ENCODE measurements at places on chromosomes 4 and X. TPM values are rescaled to one million over a fixed set of nuclear protein-coding genes. Genes with fewer than 3 reads are reported as not detected.

DNA sequence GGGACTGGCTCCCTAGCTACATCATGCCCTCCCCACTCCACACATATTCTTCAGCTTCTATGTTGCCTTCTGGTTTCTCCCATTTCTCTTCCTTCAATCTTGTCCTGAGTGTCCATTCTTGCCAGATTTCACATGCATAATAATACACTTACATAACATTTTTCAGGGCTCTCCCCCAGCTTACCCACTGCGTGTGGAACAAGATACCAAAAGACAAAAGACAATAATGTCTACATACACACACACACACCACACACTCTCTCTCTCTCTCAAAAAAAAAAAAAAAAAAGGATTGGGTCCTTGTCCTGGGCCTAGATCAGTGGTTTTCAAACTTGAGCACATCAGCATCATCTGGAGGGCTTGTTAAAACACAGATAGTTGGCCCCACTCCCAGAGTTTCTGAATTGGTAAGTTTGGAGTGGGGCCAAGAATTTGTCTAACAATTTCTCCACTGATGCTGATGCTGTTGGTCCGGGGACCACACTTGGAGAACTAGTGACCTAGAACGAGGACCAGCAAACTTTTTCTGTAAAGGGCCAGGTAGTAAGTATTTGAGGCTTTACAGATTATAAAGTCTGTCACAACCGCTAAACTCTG, 6.5 kb upstream of the SMARCA1 start:
- H3K27me3 ChIP-seq: no peaks in the 10 kb centered on the region
- H3K36me3 ChIP-seq: no peaks in the 10 kb centered on the region
- no peak overlapping the region for H3K4me3 ChIP-seq
- H3K27ac ChIP-seq: no peak overlapping the region

DNA sequence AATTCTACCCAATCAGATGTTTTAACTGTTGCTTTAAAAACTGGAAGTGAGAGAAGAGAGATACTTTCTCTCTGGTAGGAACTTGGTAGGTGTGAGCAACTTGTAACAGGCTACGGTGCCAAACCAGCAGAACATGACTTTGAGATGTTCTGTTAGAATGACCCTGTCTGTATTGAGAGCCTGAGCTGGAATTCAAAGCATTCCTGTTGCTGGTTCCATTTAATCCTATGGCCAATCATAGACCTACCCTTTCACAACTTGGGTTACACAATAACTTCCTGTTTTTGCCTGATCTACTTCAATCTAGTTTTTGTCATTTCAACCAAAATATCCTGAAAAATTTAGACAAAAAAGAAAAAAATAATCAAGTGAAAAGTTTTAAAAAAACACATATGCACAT, 1.7 kb upstream of the PRRG1 start:
- H3K27me3 ChIP-seq: no peaks in the 10 kb centered on the region
- H3K4me1 ChIP-seq: no peaks in the 10 kb centered on the region
- H3K4me3 ChIP-seq: no peak overlapping the region

FAM241A gene
- 4.4 TPM for total RNA-seq

DNA sequence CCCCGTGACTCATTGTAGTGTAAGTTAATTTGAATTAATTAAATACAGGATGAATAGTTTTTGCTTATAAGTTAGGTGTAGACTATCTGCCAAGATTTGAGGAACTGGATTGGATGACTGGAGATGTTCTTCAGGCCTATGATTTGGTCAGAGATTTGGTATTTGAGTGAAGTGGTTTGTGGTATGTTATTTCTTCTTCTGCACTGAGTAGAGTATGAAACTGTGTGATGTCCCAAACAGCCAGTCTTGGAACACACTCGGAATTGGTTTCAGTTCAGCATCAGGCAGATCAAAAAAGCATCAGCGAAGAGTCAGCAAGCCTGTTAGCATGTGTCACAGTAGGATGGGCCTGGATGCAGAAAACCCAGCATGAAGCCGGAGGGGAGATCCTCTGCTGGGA, 294.1 kb downstream of the ARHGAP10 start:
- H3K27ac ChIP-seq: no peak overlapping the region
- H3K4me1 ChIP-seq: peaks cover 17% of the 10 kb centered on the region
- no peaks in the 10 kb centered on the region for H3K36me3 ChIP-seq
- no peak overlapping the region for H3K4me3 ChIP-seq
- no peaks in the 10 kb centered on the region for H3K27me3 ChIP-seq

GRIA2 gene
- not detected for total RNA-seq

- no peaks in the 10 kb centered on the region for H3K27me3 ChIP-seq
- no peak overlapping the region for H3K27ac ChIP-seq
- H3K36me3 ChIP-seq: no peaks in the 10 kb centered on the region
- H3K4me3 ChIP-seq: no peak overlapping the region
- H3K4me1 ChIP-seq: no peaks in the 10 kb centered on the region
- no peak for DNase-seq
These were observed 15.2 kb downstream of the ADGRG2 start for GRCh38 chrX:19107035-19107434.
